ENCODE measurements at places on chromosomes 12 and 14. TPM values are rescaled to one million over a fixed set of nuclear protein-coding genes. Genes with fewer than 3 reads are reported as not detected.

Gene KRT8
- total RNA-seq: 0.99 TPM

DNA sequence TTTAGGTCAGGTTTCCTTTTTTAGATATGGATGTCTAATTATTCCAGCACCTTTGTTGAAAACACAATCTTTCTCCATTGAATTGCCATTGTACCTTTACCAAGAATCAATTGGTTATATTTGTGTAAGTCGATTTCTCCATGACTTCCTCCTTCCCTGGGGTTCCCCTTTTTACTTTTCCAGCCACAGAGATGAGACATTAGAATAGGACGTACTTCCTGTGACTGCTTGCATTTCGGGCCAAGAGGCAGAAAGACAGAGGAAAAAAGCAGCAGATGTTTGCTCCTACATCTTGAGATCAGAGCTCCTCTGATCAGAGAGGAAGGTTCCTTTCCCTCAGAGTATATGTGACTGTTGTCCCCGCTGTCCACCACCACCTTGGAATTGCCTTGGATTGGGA is 453.7 kb upstream of the RGS6 start:
- DNase-seq: no peak

DNA sequence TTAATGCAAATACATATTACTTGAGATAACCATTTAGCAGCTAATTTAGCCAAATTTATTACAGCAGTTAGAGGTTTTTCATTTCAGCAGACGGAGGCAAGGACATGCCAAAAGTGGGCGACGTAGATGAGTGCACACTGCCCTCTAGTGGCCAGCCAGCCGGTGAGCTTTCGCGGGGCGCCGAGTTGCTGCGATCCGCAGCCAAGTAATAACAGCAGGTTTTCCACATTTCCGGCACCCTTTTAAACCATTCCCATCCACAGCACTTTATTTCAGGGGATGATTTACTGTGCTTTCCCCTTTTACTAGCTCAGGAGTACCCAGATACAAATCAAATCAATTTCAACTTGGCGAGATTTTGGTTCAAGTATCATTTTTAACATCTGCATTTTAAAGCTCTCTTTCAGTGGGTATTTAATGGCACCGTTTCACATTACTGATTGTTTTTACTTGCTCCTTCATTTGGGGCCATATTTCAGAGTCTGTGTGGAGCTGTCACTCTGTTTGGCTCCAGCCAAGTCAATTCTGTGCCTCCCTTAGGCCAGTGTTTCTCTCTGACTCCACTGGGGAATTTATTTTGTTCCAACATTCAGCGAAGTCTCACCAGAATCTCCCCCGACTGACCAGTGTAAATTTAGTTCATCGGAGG is 158.0 kb downstream of the EGLN3 start:
- DNase-seq: peak; percentile 88

- DNase-seq: no peak
These were observed 158.7 kb downstream of the SYT1 start for GRCh38 chr12:79023261-79023660.

- DNase-seq: peak; percentile 38
These were observed 643 bp upstream of the TAMALIN start for GRCh38 chr12:52005903-52006703.

- no peak for DNase-seq
These were observed 809.1 kb downstream of the BCL11B start for GRCh38 chr14:98462908-98463307.

DNA sequence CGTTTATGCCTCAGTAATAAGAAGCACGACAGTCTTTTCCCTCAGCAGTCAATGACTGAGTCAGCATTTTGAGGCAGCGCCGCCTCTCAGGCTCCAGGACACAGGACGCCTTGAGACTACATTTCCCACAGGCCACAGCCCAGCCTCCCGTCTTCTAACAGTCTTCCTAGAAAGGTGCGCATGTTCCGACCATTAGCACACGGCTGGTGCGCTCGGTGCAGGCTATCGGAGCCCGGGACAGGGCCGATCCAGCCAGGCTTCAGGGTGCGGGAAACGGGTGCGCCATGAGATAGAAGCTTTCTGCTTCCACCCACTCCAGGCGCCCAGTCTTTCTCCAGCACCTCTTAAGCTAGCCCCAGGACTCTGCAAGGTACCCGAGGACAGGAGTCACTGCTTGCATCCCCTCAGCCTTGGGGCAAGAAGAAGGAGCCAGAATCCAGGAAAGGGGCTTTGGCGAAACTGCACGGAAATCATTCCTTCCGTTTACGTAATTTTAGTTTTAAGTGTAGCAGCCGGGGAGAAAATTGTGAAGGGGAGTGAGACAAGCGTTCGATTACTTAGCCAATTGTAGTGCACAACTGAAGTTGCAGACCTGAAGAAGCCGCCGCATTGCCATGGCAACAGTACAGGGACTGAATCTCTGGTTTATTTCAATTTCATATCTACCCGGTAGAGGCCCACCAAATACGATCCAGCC is 54.0 kb downstream of the ZNF641 start:
- peak; percentile 43 for DNase-seq

DNA sequence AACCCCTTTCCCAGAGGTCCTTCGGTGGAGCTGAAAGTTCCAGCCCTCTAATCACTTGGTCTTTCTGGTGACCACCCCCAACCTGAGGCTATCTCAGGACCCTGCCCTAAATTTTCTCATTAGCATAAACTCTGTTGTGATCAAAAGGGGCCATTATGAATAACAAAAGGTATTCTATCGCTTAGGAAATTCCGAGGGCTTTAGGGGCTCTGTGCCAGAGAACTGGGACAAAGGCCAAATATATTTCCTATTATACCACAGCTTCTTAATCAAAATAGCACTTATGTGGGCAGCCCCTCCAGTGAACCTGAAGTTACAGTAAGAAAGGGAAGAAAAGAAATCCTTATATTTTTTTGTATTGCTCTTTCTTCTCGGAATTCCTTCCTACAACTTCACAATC is 125.3 kb upstream of the NPAS3 start:
- no peak for DNase-seq

DNA sequence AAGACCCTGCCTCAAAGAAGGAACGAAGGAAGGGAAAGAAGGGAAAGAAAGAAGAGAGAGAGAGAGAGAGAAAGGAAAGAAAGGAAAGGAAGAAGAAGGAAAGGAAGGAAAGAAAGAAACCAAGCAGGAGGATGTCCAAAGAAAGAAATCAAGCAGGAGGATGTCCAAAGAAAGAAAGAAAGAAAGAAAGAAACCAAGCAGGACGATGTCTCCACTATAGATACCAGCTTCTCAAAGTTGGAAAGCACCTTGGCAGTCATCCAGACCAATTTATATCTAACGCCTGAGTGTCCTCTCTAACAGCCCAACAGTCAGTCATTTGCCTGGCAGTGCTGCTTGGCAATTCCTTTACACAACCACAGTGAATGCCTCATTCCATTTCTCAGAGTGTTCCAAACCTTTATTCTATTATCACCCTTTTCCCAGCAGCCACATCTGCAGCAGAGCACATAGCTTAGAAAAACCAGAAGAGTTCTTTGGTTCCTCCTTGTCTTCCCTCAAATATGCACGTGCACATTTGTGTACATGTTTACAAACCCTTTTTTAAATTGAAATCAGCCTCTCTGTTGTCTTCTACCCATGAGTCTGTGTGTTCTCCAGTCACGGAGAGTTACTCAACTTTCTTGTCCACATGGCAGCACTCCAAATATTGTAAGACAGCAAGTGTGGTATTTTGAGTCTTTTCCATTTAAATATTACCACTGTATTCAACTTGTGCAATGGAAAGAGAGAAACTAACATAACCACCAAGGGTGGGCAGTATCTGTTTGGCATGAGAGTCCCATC is 138.4 kb downstream of the STXBP6 start:
- no peak for DNase-seq

GRCh38 chr14:76953311-76953945 is 75.1 kb downstream of the IRF2BPL start:
- no peak for DNase-seq

GRCh38 chr12:120007272-120007671 is 18.2 kb downstream of the BICDL1 start:
- no peak for DNase-seq

- no peak for DNase-seq
These were observed 41.4 kb downstream of the BORCS5 start for GRCh38 chr12:12398026-12398859.

Data from spinal cord (tissue), 10 donors.